Bladder microvascular endothelial cell (primary cell): ENCODE measurements at places on chromosomes 13 and 19. TPM values are rescaled to one million over a fixed set of nuclear protein-coding genes. Genes with fewer than 3 reads are reported as not detected.

The SLC10A2 gene
- total RNA-seq: not detected in 2 replicates

The PGLYRP2 gene
- not detected in 2 replicates for total RNA-seq

The ZNF177 gene
- 0.32 and 2.3 TPM in 2 replicates for total RNA-seq

The CLEC17A gene
- total RNA-seq: 0.06 TPM in 1 of 2 replicates, not detected in the other

The ICAM4 gene
- 1.1 and 1.3 TPM in 2 replicates for total RNA-seq

The GARIN5B gene
- not detected in 2 replicates for total RNA-seq

The CBLC gene
- total RNA-seq: 0.06 TPM in 1 of 2 replicates, not detected in the other

The SIGLEC14 gene
- 0.13 TPM in 1 of 2 replicates, not detected in the other for total RNA-seq

The JSRP1 gene
- not detected in 2 replicates for total RNA-seq

The KLHL1 gene
- not detected in 2 replicates for total RNA-seq

The ZNF493 gene
- total RNA-seq: 11.3 and 38.0 TPM in 2 replicates

The BEST2 gene
- total RNA-seq: not detected in 2 replicates

The TBXA2R gene
- 1.1 and 2.1 TPM in 2 replicates for total RNA-seq

The COQ8B gene
- total RNA-seq: 17.8 and 23.5 TPM in 2 replicates

The GNG7 gene
- total RNA-seq: 0.49 and 2.1 TPM in 2 replicates

The ZNF677 gene
- total RNA-seq: 10.4 and 23.4 TPM in 2 replicates

The PCDH17 gene
- 1.3 and 5.8 TPM in 2 replicates for total RNA-seq

The HAUS8 gene
- total RNA-seq: 3.8 and 4.2 TPM in 2 replicates

The UBAC2 gene
- total RNA-seq: 21.9 and 43.5 TPM in 2 replicates

The PTH2 gene
- not detected in 2 replicates for total RNA-seq

The ALG5 gene
- 28.3 and 35.4 TPM in 2 replicates for total RNA-seq

The LPAR2 gene
- total RNA-seq: 0.16 and 1.2 TPM in 2 replicates

The IFI30 gene
- total RNA-seq: 4.4 and 5.7 TPM in 2 replicates

The CADM4 gene
- total RNA-seq: 1.5 and 36.1 TPM in 2 replicates

The ADAMTS10 gene
- total RNA-seq: 1.1 and 14.2 TPM in 2 replicates

The NKPD1 gene
- under 0.01 and 0.13 TPM in 2 replicates for total RNA-seq

The SBK2 gene
- total RNA-seq: not detected in 2 replicates

The VSTM2B gene
- not detected in 2 replicates for total RNA-seq

The ZNF649 gene
- 4.4 and 11.0 TPM in 2 replicates for total RNA-seq

The ZNF628 gene
- 0.81 and 1.8 TPM in 2 replicates for total RNA-seq

The CEACAM21 gene
- total RNA-seq: 2.3 and 6.6 TPM in 2 replicates

The HMG20B gene
- 57.3 and 88.4 TPM in 2 replicates for total RNA-seq

The ZNF709 gene
- total RNA-seq: 2.3 and 3.5 TPM in 2 replicates

The GRK1 gene
- total RNA-seq: 0.44 TPM in 1 of 2 replicates, not detected in the other

The PTOV1 gene
- 37.2 and 79.3 TPM in 2 replicates for total RNA-seq

The WDR83 gene
- 10.0 and 12.6 TPM in 2 replicates for total RNA-seq

The VAV1 gene
- total RNA-seq: not detected in 2 replicates

The CNN1 gene
- total RNA-seq: 0.63 and 1.9 TPM in 2 replicates

The RGL3 gene
- total RNA-seq: 0.16 and 2.9 TPM in 2 replicates

The PRSS57 gene
- total RNA-seq: 0.16 TPM in 1 of 2 replicates, not detected in the other
